H9 (cell line): ENCODE measurements at places on chromosomes 12 and 14. TPM values are rescaled to one million over a fixed set of nuclear protein-coding genes. Genes with fewer than 3 reads are reported as not detected.

DNA sequence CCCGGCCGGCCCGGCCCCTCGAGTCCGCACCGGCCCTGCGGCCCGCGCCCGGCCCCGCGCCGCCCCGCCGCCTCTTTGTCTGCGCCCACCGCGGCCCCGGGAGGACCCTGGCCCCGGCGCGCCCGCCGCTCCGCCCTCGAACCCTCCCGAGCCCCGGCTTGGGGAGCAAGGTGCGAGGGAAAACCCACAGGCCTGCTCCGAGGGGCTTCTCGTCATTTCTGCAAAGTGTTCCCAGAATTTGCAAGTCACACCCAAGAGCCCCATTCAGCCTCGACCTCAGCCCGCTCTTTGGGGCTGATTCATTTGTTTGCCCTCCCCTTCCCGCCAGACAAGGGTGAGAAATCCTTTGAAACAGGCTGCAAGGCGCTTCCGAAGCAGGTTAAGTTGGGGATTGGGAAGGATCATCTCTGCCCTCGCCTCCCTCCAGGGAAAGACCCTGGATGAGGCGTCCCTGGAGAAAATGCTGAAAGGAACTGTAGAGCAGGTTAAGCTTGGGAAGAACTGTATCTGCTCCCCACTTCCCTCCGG, 325 bp upstream of the CLIP1 start:
- DNase-seq = peak; percentile 57

GRCh38 chr12:116196752-116197718, 80.5 kb downstream of the MED13L start:
- no peak for DNase-seq

- DNase-seq = no peak
Observed at GRCh38 chr12:42585841-42586216, 3.7 kb downstream of the PRICKLE1 start.

DNA sequence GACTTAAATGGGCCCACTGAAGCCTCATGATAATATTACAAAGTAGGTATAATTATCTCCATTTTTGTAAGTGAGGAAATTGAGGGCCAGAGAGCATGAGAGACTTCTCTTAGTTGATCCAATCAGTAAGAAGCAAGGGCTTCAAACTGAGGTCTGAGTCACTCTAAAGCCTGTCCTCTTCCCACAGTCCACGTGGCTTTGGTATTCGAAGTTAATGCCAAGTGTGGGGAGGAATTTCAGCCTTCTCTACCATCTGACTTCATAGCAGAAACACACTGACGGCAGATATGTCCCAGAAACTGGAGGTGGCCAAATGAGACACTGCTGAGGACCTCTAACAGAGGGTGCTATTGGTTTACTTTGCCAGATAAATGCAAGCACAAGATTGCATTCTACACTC, 114.4 kb upstream of the OVCH1 start:
- DNase-seq = no peak

DNA sequence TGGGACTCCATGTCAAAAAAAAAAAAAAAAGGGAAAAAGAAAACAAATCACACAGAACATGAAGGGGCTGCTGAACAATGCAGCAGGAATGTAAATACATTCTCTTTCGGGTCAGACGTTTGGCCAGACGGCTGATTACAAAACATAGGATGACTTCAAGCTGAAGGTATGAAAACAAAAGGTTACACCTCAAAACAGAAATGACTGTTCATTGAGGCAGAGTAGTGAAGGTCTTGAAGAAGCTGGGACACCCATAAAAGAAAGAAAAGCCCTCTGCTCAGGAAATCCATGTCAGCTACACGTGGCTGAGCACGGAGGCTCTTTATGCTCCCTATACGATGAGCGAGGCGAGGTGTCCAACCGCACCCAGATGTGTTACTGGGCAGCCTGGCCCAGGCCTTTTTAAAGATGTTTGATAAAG, 37.7 kb downstream of the FGD4 start:
- DNase-seq = no peak

- no peak for DNase-seq
Observed at GRCh38 chr12:793037-793436, 40.7 kb downstream of the WNK1 start.

DNA sequence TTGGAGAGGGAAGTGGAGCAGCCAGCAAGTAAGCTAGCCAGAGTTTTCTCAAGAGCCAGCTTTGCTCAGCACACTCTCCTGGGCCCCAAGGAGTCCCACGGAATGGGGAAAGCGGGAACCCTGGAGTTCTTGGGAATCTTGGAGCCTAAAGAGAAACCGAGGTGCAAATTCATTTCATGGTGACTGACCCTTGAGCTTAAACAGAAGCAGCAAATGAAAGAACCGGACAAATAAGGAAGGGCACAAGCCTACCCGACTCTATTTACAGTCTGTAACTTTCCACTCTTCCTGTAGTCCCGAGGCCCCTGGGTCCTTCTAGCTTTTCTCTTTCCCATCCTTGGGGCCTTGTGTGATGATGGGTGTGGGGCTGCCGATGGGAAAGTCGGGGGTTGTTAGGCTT, 18.1 kb upstream of the TIGAR start:
- DNase-seq = no peak

- DNase-seq = no peak
Observed at GRCh38 chr12:7058163-7058845, 2.2 kb upstream of the C1S start.

GRCh38 chr12:69540987-69541386, 44.3 kb upstream of the CCT2 start:
- no peak for DNase-seq

DNA sequence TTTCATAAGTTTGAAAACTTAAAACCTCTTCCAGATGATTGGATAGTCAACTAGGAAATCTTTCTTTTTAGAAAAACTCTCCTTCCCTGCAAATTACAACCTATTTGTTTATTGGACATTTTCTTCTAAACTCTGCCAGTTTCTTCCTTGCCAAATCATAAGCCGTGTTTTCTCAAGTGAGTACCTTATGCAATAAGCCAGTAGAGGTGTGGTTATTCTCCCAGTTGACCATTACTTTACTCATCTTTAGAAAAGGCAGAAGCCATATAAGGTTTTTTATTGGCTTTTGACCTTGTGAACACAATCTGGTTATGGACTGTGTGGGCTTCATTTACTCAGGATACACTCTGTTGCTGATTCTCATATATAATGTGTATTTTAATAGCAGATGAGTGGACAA, 14.6 kb downstream of the ACTR6 start:
- no peak for DNase-seq

DNA sequence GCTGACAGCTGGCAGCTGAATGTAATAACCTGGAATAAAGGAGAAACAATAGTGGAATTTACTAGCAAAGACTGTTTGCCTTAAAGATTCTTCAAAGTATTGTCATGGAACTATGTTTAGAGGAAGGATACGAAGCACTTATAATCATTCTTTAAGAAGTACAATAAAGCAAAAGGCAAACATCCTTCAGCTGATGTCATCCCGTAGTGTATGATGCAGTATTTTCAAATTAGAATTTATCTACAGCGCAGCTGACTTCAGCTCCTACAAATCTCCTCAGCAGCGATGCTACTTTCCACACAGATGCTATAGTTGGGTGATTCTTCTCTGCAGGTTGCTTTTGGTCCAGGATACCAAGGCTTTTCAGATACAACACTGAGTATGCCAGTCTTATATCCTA, 31.5 kb downstream of the CLEC1A start:
- DNase-seq = no peak

DNA sequence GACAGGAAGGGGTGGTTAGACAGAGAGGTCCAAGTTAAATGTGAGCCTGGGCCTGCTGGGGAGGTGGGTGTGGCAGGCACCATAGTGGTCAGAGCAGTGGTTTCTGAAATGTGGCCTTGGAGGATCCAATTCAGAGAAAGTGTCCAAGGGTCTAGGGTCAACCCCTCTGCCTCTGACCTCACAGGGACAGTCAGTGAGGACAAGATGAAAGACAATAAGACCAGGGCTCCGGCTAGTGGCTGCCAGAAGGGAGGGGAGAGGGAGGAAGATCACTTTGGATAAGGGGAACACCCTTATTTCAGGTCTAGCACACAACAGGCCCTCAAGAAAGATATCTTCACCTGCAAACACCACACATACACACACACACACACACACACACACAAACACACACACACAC, 335.1 kb downstream of the MED13L start:
- DNase-seq = no peak

DNA sequence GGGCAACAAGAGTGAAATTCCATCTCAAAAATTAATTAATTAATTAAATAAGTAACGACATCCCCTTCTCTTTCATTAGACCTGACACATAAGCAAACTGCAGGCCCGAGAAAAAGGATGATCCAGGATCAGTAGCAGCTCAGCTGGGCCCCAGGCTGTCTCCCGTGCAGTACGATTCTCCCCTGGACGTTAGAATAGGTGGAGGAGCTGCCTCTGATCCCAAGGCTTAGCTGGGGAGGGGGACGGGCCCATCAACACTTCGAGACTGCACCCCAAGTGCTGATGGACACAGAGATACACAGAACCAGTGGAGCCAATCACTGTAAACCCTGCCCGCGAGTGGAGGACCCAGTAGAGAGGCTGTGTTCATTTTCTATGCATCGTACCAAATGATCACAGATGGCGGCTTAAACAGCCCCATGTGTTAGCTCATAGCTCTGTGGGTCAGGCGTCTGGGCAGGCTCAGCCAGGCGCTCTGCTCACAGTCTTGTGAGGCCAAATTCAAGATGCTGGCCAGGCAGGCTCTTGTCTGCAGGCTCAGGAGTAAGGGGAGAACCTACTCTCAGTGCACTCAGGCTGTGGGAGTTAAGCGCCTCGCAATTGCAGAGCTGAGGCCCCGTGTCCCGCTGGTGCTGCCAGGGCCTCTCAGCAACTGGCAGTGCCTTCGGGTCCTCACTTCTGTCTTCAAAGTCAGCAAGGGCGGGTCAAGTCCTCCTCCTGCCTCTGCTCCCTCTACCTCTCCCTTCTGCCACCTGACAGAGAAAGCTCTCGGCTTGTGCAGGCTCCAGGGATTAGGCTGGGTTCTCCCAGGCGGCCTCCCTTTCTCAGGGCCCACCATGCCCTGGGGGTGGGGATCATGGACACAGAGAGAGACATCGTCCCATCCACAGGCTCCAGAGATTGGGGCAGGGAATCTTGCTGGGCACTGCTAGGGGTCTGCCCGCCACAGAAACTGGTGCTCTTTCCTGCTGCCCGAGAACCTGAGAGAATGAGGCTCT, 26.4 kb downstream of the RIMBP2 start:
- DNase-seq = no peak

GRCh38 chr14:52790011-52790755, 1.2 kb downstream of the GNPNAT1 start:
- no peak for DNase-seq

DNA sequence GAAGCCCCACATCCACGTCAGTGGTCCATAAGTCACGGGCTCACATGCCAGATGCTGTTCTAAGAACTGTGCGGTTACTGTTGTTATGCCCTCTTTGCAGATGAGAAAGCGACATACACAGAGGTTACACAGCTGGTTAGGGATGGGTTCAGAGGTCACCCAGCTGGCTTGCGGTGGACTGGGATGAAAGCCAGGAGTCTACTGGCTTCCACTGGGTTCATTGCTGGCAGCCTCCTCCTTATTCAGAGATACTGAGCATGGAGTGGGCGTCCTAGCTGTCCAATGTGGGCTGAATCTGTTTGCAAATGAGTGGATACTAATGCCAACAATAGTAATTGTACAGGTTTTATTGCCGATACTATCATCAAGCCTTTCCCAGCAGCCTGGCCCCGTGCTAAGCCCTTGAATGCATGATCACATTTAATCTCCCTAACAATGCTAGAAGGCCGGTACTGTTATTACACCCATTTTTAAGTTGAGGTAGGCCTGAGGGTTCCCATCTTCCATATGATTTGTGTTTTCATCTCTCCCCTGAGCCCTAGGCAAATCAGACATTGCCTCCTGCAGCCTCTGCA, 129.1 kb downstream of the PLXNC1 start:
- DNase-seq = no peak

- no peak for DNase-seq
Observed at GRCh38 chr12:105922670-105923102, 216.1 kb downstream of the NUAK1 start.

- DNase-seq = peak; percentile 90
Observed at GRCh38 chr12:6570264-6570887, 2.3 kb upstream of the NOP2 start.

DNA sequence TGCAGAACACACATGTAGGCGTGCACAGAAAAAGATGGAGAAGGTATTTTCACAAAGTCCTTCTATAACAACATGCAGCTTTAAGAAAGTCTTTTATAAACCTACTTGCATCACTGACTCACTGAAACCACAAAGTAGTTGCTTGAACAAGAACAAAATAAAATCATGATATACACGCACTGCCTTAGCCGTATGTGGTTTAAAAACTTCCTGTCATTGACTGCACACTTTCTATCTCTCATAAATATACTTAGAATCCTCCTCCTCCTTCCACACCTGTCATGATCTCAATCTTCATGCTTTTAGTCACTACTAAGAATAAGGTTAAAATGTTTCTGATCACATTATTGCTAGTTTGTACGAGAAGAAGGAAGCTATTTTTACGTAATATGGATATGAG, 31.8 kb upstream of the RAD51AP1 start:
- no peak for DNase-seq

DNA sequence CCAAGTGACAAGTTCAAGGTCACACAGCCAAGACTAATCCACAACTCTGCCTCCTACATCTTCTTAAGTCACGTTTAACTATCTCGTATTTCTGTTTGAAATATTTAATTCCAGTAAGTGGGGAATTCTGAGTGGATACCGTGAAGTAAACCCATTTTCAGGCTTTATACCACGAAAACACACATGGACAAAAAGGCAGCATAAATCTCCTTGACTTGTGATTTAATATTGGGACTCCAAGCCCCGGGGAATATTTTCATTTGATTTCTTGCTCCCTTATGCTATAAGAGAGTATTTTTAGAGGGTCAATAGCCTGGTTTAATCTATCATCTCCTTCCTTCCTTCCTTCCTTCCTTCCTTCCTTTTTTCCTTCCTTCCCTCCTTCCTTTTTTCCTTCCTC, 716.7 kb downstream of the VRK1 start:
- no peak for DNase-seq

GRCh38 chr14:67722293-67722692, 20.6 kb downstream of the RDH12 start:
- peak; percentile 58 for DNase-seq

GRCh38 chr12:47193066-47193465, 113.3 kb upstream of the AMIGO2 start:
- DNase-seq = no peak

- no peak for DNase-seq
Observed at GRCh38 chr14:100713705-100714104, 13.0 kb upstream of the DLK1 start.

DNA sequence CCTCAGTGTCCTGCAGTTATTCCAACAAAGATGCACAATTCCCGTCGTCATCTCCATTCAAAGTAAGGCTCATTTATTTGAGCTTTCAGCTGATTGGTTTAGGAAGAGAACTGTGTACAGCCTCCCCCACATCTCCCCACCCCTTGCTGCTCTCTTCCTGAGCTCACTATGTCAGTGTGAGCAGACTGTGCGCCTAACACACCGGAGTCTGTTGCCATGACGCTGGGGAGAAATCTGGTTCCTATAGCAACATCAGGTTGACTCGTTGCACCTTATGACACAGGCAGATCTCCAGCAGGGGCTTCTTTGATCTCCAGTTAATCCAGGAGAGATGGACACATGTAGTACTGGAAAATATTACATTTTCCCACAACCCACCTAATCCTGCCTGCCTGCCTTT, 319.4 kb downstream of the CACNA1C start:
- no peak for DNase-seq

GRCh38 chr12:57609101-57609780, 2.0 kb upstream of the ARHGEF25 start:
- DNase-seq = peak; percentile 71

Gene RIPK3
- total RNA-seq = 0.35 TPM in 1 of 2 replicates, not detected in the other

Gene SYCP3
- 0.31 TPM in 1 of 2 replicates, not detected in the other for total RNA-seq

Gene SLC25A29
- 161 and 175 TPM in 2 replicates for total RNA-seq

Gene PPP2R5C
- 92.8 and 93.0 TPM in 2 replicates for total RNA-seq

Gene KRT7
- 8.9 and 10.0 TPM in 2 replicates for total RNA-seq

Gene SMCO2
- total RNA-seq = 0.20 TPM in 2 replicates

Gene CIROP
- not detected in 2 replicates for total RNA-seq

Gene FAM90A1
- 0.09 and 0.15 TPM in 2 replicates for total RNA-seq

Gene APOF
- total RNA-seq = not detected in 2 replicates
